ENCODE measurements at places on chromosomes 16 and 17. TPM values are rescaled to one million over a fixed set of nuclear protein-coding genes. Genes with fewer than 3 reads are reported as not detected.

The CTRB2 gene
- not detected for total RNA-seq

The PTX4 gene
- total RNA-seq: not detected

The APOH gene
- total RNA-seq: not detected

The KRTAP4-5 gene
- total RNA-seq: not detected

The KRT36 gene
- total RNA-seq: not detected

The CRYBA1 gene
- not detected for total RNA-seq

The OTOA gene
- total RNA-seq: not detected

The SPN gene
- not detected for total RNA-seq

The TAT gene
- total RNA-seq: not detected

The RASL10B gene
- total RNA-seq: 0.20 TPM

The METTL22 gene
- total RNA-seq: 21.8 TPM
